CD4-positive, alpha-beta T cell (primary cell): ENCODE measurements at places on chromosomes 4 and X. TPM values are rescaled to one million over a fixed set of nuclear protein-coding genes. Genes with fewer than 3 reads are reported as not detected.

Gene GYG2
- not detected for total RNA-seq

Gene RBM47
- total RNA-seq, result 0.27 TPM

Gene APEX2
- 7.2 TPM for total RNA-seq

Gene RAI2
- 2.0 TPM for total RNA-seq

Gene CXCL8
- 9.9 TPM for total RNA-seq

Gene SLC16A2
- 0.16 TPM for total RNA-seq

Gene CLGN
- not detected for total RNA-seq

Gene TMSB15B
- 8.0 TPM for total RNA-seq

Gene MAGEA12
- total RNA-seq, result not detected

Gene SAGE1
- not detected for total RNA-seq

GRCh38 chrX:113920661-113921060, 663.2 kb upstream of the HTR2C start:
- no peaks in the 10 kb centered on the region for H3K4me1 ChIP-seq
- no peak overlapping the region for H3K4me3 ChIP-seq
- no peak overlapping the region for H3K27ac ChIP-seq
- H3K36me3 ChIP-seq, result no peaks in the 10 kb centered on the region
- DNase-seq, result no peak
- no peaks in the 10 kb centered on the region for H3K27me3 ChIP-seq

GRCh38 chr4:108191269-108191914, 22.7 kb upstream of the LEF1 start:
- no peaks in the 10 kb centered on the region for H3K27me3 ChIP-seq
- DNase-seq, result no peak
- peaks cover 6% of the 10 kb centered on the region for H3K4me1 ChIP-seq
- H3K27ac ChIP-seq, result no peak overlapping the region
- no peaks in the 10 kb centered on the region for H3K36me3 ChIP-seq

GRCh38 chr4:155972098-155972497, 18.4 kb upstream of the CTSO start:
- H3K27ac ChIP-seq, result no peak overlapping the region
- no peaks in the 10 kb centered on the region for H3K36me3 ChIP-seq
- no peaks in the 10 kb centered on the region for H3K27me3 ChIP-seq
- H3K4me3 ChIP-seq, result no peak overlapping the region

- H3K4me3 ChIP-seq, result no peak overlapping the region
- H3K36me3 ChIP-seq, result no peaks in the 10 kb centered on the region
- H3K27me3 ChIP-seq, result no peaks in the 10 kb centered on the region
- DNase-seq, result no peak
- no peaks in the 10 kb centered on the region for H3K4me1 ChIP-seq
- no peak overlapping the region for H3K27ac ChIP-seq
Measured at GRCh38 chr4:76920715-76921114, 22.8 kb upstream of the SOWAHB start.

DNA sequence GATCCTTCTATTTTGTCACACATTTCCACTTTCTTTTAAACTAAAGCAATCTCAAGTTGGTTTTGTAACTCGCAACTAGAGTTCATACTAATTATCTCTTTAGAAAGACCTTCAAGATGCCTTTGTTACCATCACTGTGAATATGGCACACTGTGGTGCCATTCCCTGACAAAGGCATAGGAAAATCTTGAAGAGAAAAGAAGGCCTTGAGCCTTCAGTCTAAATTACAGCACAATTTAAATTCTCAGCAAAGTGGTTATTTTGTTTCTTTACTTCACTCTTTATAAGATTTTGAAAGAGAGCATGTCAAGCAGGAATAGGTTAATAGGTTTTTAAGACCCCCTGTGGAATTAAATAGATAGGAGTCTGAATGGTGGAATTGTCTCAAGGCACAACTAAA, 89.0 kb upstream of the BANK1 start:
- no peaks in the 10 kb centered on the region for H3K27me3 ChIP-seq
- DNase-seq, result no peak
- H3K4me3 ChIP-seq, result no peak overlapping the region

DNA sequence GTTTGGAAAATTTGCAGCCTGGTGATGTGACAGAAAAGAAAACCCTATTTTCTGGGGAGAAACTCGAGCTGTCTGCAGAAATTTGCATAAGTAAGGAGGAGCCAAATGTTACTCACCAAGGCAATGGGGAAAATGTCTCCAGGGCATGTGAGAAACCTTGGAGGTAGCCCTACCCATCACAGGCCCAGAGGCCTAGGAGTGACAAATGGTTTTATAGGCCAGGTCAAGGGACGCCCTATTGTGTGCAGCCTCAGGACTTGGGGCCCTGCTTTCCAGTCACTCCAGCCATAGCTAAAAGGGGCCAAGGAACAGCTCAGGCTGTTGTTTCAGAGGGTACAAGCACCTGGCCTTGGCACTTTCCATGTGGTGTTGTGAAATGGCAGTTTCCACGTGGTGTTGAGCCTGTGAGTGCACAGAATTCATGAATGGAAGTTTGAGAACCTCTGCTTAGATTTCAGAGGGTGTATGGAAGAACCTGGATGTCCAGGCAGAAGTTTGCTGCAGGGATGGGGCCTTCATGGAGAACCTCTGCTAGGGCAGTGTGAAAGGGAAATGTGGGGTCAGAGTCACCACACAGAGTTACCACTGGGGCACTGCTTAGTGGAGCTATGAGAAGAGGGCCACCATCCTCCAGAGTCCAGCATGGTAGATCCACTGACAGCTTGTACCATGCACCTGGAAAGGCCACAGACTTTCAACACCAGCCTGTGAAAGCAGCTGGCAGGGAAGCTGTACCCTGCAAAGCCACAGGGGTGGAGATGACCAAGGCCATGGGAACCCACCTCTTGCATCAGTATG, 637.6 kb upstream of the EPHA5 start:
- no peaks in the 10 kb centered on the region for H3K27me3 ChIP-seq
- H3K4me1 ChIP-seq, result no peaks in the 10 kb centered on the region
- no peak for DNase-seq
- no peaks in the 10 kb centered on the region for H3K36me3 ChIP-seq
- no peak overlapping the region for H3K27ac ChIP-seq

- no peak overlapping the region for H3K4me3 ChIP-seq
- no peaks in the 10 kb centered on the region for H3K36me3 ChIP-seq
- peaks cover 11% of the 10 kb centered on the region for H3K27me3 ChIP-seq
- H3K4me1 ChIP-seq, result no peaks in the 10 kb centered on the region
- H3K27ac ChIP-seq, result no peak overlapping the region
Measured at GRCh38 chr4:55733932-55734331, 85.7 kb upstream of the EXOC1L start.

DNA sequence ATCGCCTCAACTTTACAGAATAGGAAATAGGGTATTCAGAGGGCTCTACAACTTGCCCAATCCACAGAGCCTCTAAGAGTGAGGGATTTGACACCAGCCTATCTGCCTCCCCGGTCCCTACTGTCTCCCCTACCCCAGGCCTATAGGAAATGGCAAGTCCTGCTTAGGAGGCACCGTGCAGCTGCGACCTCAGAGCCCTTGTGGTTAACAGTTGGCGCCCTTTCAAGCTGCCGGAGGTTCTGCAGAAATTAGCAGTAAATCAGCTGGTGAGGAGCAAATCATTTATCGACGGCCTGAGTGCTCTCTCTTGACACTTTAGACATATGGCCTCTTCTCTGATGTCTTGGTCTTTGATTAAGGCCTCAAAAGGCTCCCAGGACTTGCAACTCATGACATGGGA, 96.9 kb downstream of the CLNK start:
- H3K27ac ChIP-seq, result no peak overlapping the region
- no peak overlapping the region for H3K4me3 ChIP-seq
- H3K27me3 ChIP-seq, result no peaks in the 10 kb centered on the region
- peaks cover 35% of the 10 kb centered on the region for H3K4me1 ChIP-seq
- no peaks in the 10 kb centered on the region for H3K36me3 ChIP-seq

GRCh38 chrX:72201836-72202536, 20.4 kb downstream of the PIN4 start:
- no peaks in the 10 kb centered on the region for H3K27me3 ChIP-seq
- H3K36me3 ChIP-seq, result peaks cover 6% of the 10 kb centered on the region

DNA sequence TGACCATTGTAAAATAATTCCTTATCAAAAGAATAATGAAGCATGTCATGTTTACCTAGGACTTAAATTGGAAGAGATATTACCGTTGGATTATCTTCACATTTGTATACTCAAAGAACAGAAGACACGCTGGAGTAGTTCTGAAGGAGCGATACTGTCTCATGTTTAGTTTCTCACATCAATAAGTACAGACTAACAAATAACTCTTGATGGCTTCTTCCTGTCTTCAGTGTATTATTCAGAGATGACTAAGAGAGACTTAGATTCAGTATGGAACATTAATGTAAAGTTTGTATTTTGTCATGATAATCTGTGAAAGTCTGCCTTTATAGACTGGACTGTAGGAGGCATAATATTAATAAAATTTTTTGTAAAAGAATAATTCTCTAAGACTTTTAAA, 72.7 kb downstream of the SPRY1 start:
- H3K27ac ChIP-seq, result no peak overlapping the region
- H3K4me1 ChIP-seq, result no peaks in the 10 kb centered on the region
- H3K36me3 ChIP-seq, result no peaks in the 10 kb centered on the region
- no peaks in the 10 kb centered on the region for H3K27me3 ChIP-seq
- no peak overlapping the region for H3K4me3 ChIP-seq
- no peak for DNase-seq

DNA sequence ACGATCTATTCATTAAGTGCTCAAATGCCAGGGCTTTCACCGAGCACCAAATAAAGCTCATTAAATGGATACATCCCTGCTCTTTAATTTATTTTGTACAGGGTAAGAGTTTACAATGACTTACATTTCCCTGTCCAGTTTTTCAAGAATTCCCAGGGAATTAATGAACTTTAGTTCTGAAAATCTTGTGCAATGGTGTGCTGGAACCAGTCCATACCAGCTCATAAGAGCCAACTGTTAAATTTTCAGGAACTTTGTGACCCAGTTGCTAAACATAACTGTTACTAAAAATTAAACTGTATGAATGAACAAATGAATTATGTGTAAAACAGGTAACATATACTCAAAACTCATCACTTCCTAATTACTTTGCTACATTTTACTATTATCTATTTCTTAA, 191.7 kb upstream of the RASGEF1B start:
- no peaks in the 10 kb centered on the region for H3K36me3 ChIP-seq
- H3K4me1 ChIP-seq, result no peaks in the 10 kb centered on the region
- H3K27ac ChIP-seq, result no peak overlapping the region
- H3K4me3 ChIP-seq, result no peak overlapping the region
- DNase-seq, result no peak

- no peak overlapping the region for H3K27ac ChIP-seq
- no peaks in the 10 kb centered on the region for H3K27me3 ChIP-seq
- H3K4me1 ChIP-seq, result no peaks in the 10 kb centered on the region
Measured at GRCh38 chr4:102420563-102421398, 75.5 kb upstream of the SLC39A8 start.

GRCh38 chrX:1249101-1249887, 19.3 kb upstream of the CSF2RA start:
- peaks cover 33% of the 10 kb centered on the region for H3K4me1 ChIP-seq
- H3K27me3 ChIP-seq, result no peaks in the 10 kb centered on the region
- H3K27ac ChIP-seq, result peak overlapping the region; percentile 85
- peak overlapping the region; percentile 35 for H3K4me3 ChIP-seq
- no peaks in the 10 kb centered on the region for H3K36me3 ChIP-seq

GRCh38 chrX:4005281-4005680, 291.8 kb upstream of the PRKX start:
- H3K4me1 ChIP-seq, result no peaks in the 10 kb centered on the region
- H3K36me3 ChIP-seq, result no peaks in the 10 kb centered on the region
- no peak overlapping the region for H3K4me3 ChIP-seq
- H3K27me3 ChIP-seq, result no peaks in the 10 kb centered on the region

DNA sequence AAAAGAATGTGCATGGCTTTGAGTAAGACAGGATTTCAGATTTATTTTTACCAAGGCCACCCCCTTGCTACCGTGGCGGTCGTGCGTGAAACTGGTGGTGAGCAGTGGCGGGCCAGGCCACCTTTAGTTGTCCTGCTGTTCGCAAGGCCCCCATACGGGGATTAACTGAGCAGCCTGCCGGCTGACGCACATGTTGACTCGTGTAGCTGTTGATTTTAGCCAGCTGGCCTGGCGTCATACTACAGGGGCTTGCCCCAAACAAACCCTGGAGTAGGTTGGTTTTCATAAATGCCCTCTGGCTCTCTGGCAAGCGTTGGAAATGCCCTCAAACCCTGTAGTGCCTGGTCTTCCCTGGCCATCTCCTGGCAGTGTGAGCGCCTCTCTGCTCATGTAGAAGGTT, 28.4 kb downstream of the WFS1 start:
- no peaks in the 10 kb centered on the region for H3K27me3 ChIP-seq
- H3K4me3 ChIP-seq, result no peak overlapping the region
- DNase-seq, result no peak
- no peaks in the 10 kb centered on the region for H3K4me1 ChIP-seq
- peaks cover 7% of the 10 kb centered on the region for H3K36me3 ChIP-seq

GRCh38 chr4:186132577-186133242, 28.2 kb downstream of the FAM149A start:
- H3K4me1 ChIP-seq, result no peaks in the 10 kb centered on the region
- H3K27ac ChIP-seq, result no peak overlapping the region
- no peak for DNase-seq
- H3K36me3 ChIP-seq, result no peaks in the 10 kb centered on the region

DNA sequence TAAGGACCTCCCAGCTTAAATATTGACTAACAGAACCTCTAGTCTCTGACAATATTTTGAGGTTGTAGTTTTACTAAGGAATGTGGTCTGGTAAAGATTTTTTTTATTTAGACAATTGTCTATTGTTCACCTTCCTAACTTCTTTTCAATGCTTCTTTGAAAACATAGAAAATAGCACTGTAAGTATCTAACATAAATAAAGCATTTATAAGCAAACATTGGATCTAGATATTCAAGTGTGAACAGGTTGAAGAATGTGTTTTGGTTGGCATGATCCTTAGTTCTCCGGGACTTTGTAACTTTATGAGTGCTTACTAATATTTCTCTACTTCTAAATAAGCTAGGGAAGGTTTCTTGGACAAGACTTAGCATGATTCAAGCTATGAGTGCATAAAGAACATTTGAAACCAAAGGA, 285.4 kb upstream of the ARSJ start:
- no peaks in the 10 kb centered on the region for H3K27me3 ChIP-seq
- H3K4me1 ChIP-seq, result no peaks in the 10 kb centered on the region
- H3K27ac ChIP-seq, result no peak overlapping the region
- no peak for DNase-seq

GRCh38 chr4:75724867-75725724, 719 bp downstream of the USO1 start:
- peak; percentile 20 for DNase-seq
- peak overlapping the region; percentile 83 for H3K27ac ChIP-seq
- no peaks in the 10 kb centered on the region for H3K27me3 ChIP-seq
- peaks cover 27% of the 10 kb centered on the region for H3K4me1 ChIP-seq
- H3K4me3 ChIP-seq, result peak overlapping the region; percentile 93
- H3K36me3 ChIP-seq, result no peaks in the 10 kb centered on the region

GRCh38 chr4:62571494-62571893, 1371.4 kb downstream of the ADGRL3 start:
- no peaks in the 10 kb centered on the region for H3K27me3 ChIP-seq
- no peak overlapping the region for H3K27ac ChIP-seq
- H3K4me3 ChIP-seq, result no peak overlapping the region
- DNase-seq, result no peak
- no peaks in the 10 kb centered on the region for H3K4me1 ChIP-seq

- no peaks in the 10 kb centered on the region for H3K36me3 ChIP-seq
- H3K27ac ChIP-seq, result peak within 1 kb of the TSS; percentile 94
- H3K27me3 ChIP-seq, result no peaks in the 10 kb centered on the region
Measured at GRCh38 chr4:25862411-25863346, at the start of gene SEL1L3. Gene SEL1L3 (minus strand): TSS chr4:25862988. CDS start chr4:25862836, 152 bp downstream.
